Femur (tissue), 1 donor: ENCODE measurements at places on chromosomes 3 and 15.

- no peak for DNase-seq
These were observed 63.4 kb upstream of the KBTBD8 start for GRCh38 chr3:66934725-66935124.

DNA sequence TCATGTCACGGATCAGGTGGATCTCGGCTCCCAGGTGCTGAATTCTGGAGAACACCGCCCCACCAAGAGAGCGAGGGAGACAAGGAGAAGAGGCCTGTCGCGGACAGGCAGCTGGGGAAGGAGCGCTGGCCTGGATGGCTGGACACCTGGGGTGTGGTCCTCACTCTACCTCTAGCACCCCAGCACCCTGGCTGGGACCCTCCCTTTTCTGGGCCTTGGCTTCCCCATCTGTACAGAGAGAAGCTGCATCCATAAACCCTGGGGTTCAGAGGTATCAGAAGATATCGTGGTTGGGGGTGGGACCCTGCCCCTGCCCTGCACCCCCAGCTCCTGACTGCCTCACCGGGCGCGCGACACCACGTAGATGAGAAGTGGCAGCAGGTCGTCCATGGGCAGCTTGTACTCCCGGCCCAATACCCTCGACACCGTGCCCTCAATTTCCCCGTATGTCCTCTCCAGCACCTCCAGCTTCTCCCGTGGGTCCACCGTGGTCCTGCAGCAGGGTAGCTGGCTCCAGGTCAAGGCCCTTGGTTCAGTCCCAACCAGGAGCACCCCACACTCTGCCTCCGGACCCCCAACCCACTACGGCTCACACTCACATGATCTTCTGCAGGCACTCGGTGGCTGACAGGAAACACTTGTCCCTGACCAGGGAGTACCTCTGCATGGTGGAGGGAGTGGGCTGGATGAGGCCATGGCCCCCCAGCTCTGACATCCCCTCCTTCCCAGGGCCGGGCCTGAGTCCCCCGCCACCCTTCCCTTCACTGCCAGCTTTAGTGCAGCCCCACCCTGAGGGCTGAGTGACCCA, 21.7 kb downstream of the ALS2CL start:
- DNase-seq = peak; percentile 12

DNA sequence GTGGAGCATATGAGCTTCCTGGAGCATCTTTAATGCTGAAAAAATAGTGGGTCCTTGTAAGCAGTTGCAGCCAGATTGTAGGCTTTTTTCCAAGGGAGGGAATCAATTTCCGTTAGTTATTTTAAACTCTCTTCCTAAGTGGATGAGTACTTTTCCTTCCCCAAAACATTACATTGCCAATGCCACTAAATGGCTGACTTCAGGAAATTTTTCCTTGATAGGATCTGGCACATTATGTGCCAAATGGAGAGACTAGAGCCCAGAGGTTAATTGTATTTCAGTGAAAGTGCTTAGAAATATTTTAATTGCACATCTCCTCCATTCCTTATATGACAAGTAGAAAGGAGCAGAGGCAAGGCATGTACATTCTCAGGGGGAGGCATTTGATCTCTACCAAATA, 83.5 kb downstream of the TNFAIP8L3 start:
- no peak for DNase-seq

GRCh38 chr15:70837476-70837875, 16.5 kb downstream of the LARP6 start:
- no peak for DNase-seq

DNA sequence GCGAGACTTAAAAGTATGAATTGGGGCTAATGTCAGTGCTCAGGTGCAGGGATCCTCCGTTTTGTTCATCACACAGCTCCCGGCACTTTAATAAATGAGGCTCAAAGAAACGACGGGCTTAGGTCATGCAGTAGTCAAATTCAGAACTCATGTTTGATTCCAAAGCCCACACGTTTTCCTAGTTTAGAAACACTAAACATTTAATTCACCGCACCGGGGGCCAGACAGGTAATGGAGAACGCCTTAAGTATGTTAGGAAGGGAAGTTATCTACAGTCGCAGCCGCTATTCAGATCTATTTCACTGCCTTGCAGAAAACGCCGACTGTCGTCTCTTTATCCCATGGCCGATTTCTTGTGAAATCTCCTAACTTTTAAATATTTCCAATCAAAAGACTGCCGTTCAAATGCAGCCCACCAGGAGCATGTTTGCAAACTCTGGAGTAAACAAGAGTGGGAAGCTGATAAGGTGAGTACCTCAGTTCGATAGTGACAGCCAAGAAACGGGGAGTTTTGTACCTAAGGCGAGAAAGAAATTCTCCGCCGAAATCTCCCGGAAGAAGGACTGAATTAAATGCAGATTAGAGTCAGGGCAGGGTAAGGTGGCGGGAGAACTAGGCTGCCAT, 569 bp downstream of the HIGD2B start:
- DNase-seq = no peak

DNA sequence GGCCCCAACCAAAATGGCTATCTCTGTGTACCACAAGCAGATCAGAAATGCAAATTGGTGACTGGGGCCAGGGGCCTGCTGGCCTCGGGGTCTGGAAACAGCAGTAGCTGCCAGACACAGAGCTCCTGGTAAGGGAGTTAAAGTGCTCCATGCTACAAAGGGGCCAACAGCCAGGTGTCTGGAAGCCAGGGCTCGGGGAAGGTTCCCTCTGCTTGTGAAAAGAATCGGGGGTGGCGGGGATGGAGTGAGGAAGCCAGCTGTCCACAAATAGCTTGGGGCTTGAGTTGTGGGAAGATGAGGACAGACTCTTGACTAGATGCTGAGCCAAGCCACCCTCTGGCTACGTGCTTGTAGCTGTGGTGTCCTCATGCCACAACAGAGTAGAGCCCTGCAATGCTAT, 39.3 kb downstream of the CHRD start:
- DNase-seq = no peak

GRCh38 chr15:74121039-74121438, 9.3 kb upstream of the ISLR2 start:
- no peak for DNase-seq

DNA sequence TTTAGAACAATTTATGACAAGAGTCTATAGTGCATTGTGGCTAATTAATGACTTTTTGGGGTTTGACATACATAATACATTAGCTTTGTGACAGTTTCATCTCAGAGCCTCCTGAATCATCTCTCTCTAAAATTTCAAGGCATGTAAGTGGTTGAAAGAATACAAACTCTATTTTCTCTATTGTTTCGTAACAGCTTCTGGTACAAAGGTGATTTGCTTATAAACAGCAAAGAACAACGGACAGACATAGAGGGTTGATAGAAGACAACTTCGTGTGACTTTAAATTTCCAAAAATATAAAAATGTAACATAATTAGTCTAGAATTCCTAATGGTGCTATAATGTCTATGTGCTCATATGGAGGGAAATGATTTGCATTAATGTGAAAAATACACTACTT, 21.3 kb downstream of the CNTN3 start:
- no peak for DNase-seq

GRCh38 chr3:171284308-171285075, 175.7 kb downstream of the TNIK start:
- no peak for DNase-seq

- DNase-seq = no peak
These were observed 63.7 kb downstream of the ZIC1 start for GRCh38 chr3:147472846-147473245.

- DNase-seq = no peak
These were observed 111.4 kb downstream of the DLG1 start for GRCh38 chr3:197186887-197187588.

GRCh38 chr15:42021593-42021992, 751 bp upstream of the PLA2G4E start:
- no peak for DNase-seq

GRCh38 chr15:88029696-88030095, 226.8 kb downstream of the NTRK3 start:
- DNase-seq = no peak

GRCh38 chr3:171940151-171940649, 97.1 kb downstream of the TMEM212 start:
- peak; percentile 34 for DNase-seq

GRCh38 chr3:112308151-112308911, 14.3 kb upstream of the SLC9C1 start:
- DNase-seq = no peak

- no peak for DNase-seq
These were observed 39.3 kb upstream of the RFTN1 start for GRCh38 chr3:16552757-16553156.

GRCh38 chr15:27254055-27254454, 283.1 kb downstream of the GABRG3 start:
- no peak for DNase-seq

GRCh38 chr3:32045091-32045915, 61.1 kb upstream of the GPD1L start:
- DNase-seq = peak; percentile 53

DNA sequence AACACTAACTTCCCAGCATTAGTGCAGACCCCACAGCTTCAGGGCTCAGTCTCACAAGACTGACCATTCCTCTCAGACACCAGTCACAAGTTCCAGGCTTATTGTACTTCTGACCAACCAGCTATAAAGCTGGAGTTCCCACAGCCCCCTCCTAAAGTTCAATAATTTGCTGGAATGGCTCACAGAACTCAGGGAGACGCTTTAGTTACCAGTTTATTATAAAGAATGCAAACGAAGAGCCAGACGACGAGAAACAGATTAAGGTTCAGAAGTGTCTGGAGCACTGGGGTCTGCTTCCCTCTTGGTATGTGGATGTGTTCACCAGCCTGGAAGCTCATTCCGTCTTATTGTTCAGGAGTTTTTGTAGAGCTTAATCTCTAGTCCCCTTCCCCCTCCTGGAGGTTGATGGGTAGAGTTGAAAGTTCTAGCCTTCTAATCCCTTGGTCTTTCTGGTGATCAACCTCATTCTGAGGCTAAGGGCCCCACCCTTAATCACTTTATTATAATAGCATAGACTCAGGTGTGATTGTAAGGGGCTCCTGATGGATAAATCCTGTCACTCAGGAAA, 4.8 kb upstream of the CSRNP1 start:
- no peak for DNase-seq

GRCh38 chr15:31469786-31470525, 143.3 kb downstream of the KLF13 start:
- no peak for DNase-seq

- DNase-seq = peak; percentile 47
These were observed 459 bp upstream of the ADCY5 start for GRCh38 chr3:123449102-123449996.

GRCh38 chr3:172557515-172558220, 34.4 kb upstream of the TNFSF10 start:
- no peak for DNase-seq

- no peak for DNase-seq
These were observed 33.9 kb downstream of the RPN1 start for GRCh38 chr3:128616516-128617269.

DNA sequence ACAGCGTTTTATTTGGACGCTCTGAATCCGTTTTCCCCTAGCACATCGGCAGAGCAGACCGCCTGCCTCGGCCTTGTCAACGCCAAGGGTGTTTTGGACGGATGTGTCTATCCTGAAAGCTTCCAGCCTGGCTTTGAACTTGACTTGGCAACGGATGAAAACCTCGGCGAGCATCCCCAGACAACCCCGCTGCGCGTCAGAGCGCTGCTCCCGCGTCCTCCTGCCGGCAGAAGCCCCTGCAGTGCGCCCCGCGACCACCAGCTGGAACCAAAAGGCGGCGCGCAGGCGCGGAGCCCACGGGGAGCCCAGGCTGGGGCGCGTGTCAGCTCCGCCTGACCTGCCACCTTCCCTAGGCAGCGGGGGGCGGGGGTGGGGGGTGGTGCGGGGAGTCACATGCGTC, 26.2 kb upstream of the ARL8B start:
- peak; percentile 78 for DNase-seq

DNA sequence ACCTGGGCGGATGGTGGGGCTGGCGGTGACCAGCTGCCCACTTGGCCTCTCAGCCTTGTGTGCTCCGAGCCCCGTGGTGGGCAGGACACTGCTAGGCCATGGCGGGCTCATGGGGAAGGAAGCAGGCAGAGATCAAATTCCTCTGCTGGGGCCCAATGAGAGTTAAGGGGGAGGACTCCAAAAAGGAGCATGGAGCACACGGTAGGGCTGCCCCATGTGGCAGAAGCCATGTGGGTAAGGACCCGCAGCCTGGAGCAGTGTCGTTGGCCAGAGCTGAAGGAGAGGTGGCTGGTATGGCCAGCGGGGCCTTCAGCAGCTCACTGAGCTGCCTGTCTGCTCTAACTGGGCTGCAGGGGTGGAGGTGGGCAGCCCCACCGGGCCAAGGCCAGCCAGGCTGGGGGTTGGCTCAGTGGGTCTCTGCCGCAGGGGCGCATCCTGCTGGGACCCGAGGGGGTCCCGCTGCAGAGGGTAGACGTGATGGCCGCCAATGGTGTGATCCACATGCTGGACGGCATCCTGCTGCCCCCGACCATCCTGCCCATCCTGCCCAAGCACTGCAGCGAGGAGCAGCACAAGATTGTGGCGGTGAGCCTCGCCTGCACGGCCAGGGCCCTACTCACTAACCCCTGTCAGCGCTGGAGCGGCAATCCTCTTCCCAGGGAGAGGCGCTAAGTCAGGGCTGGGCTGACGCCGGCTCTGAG, 11.3 kb downstream of the STAB1 start:
- no peak for DNase-seq
